NCI-H1092 (cell line): ENCODE measurements at places on chromosomes 3 and 15.

GRCh38 chr15:96309143-96309660, 21.3 kb upstream of the NR2F2 start:
- no peak for DNase-seq

GRCh38 chr15:29571792-29572431, 250.4 kb downstream of the TJP1 start:
- DNase-seq, result no peak

- DNase-seq, result no peak
Observed at GRCh38 chr3:45123581-45124269, 22.5 kb downstream of the CDCP1 start.

- DNase-seq, result no peak
Observed at GRCh38 chr3:160464321-160464720, 14.7 kb upstream of the TRIM59 start.

- DNase-seq, result no peak
Observed at GRCh38 chr3:130374908-130375307, 29.4 kb downstream of the COL6A5 start.

- no peak for DNase-seq
Observed at GRCh38 chr3:177411201-177411600, 213.9 kb upstream of the TBL1XR1 start.

GRCh38 chr3:107963581-107963980, 127.2 kb downstream of the CD47 start:
- DNase-seq, result no peak

- DNase-seq, result no peak
Observed at GRCh38 chr3:148789906-148790305, 37.7 kb upstream of the CPB1 start.

DNA sequence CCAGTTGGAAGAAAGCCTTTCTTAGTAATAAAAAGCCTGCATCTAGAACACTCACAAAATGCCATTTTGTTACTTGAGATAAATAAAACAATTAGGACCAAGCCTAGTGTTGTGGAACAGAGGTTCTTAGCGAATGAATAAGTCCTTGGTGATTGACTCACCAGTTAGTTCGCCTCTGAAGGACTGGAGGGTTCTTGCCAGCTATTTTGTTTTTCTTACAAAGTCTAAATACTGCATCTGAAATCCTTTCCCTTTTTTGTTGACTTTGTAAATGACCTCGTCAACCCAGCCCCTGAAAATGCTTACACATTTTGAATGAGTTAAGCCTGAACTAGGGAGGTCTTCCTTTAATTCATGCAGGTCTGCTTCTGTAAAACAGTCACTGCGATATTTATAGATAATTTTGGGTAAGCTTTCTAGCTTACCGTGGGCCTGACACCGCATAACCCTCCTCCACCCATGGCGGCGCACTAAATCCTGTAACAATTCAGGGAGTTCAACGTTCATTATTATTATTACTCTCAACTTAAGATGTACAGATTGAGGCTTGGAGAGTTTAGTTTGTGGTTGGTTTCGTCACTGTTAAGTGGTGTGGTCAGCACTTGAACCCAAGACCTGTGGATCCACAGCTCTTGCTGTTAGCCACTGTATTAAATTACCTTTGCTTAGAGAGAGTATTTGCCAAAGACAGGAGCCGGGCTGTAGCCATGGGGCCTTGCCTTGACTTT, 45.0 kb upstream of the SACM1L start:
- no peak for DNase-seq

DNA sequence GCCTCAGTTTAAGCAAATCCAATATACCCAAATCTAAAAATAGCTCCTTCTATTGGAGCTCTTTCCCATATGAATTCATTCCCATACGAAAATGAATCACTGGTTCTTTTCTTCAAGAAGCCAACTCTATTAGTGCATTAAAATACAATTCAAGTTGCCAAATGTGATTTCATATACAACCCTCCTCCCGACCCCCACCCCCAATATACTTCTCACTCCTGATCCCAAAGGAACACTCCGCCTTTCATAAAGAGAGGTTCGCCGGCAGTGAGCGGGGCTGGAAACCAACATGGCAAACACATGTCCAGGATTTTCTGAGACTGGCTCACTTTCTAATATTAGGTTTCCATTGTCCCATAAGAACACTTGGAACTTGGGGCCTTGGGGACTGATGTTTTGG, 48.5 kb downstream of the MAGEF1 start:
- DNase-seq, result no peak

GRCh38 chr3:102180280-102180931, 254.4 kb upstream of the ZPLD1 start:
- DNase-seq, result no peak

DNA sequence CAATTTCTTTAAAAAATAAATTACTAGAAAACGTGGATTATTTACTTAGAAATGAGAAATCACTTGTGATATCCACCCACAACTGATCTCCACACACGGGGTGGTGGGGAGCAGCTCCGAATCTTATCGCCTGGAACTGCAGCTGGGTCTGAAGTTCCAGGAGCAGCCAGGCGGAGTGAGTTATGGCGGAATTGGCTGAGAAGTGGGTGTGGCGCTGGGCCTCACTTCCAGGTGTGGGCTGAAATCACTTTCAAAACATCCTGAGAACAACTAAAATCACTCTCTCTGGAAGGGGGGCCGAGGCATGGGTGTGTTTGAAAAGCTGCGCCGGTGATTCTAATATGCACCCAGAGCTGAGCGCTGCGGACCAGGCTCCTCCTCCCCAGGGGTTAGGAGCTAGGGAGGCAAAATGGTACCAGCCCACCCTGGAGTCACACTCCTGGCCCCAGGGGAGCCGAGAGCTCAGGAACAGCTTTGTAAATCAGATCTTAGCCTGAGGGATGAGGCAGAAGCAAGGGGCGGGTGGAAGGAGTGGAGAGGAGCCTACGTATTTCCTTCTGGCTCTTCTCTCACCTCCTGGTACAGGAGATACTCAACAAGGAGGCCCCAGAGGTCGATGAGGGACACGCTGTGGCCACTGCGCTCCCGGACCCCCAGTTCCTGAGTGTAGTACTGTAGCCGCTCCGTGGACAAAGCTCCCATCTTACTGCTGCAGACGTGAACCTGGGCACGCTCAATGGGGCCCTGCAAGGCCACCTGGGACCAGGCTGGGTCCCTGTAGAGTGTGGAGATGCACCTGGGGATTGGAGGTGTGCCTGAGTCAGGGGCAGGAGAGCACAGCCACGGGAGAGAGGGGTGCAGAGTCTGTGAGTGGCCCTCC, 9.6 kb downstream of the PLA2G4F start:
- DNase-seq, result no peak

DNA sequence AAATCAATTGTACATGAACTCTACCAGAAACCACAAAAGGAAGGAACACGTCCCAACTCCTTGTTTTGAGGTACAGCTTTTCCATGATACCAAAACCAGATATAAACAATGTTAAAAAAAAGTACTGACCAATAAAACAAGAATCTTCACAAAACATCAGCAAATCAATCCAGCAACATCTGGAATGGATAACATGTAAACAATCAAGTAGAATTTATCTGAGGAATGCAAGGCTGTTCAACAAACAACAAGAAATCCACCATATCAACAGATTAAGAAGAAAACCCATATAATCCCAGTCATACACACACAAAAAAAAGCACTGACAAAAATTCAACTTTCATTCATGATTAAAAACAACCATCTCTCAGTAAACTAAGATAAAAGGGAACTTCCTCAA, 26.7 kb downstream of the TJP1 start:
- DNase-seq, result no peak

DNA sequence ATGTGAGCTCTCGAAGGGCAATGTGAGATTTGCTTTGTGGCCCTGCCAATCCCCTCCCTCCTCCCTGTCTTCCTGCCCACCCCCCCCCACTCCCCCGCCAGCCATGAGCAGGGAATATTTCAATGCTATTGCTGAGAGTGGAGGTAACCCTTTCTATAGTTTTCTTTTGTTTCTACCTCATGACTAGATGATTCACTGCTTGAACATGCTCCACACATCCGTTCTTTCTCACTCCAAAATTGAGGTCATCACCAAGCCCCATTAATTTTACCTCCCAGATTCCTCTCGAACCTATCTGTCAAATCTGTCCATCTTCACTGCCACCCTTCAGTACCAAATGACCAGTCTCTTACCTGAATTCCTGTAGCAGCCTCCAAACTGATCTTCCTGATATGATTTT, 12.2 kb downstream of the ZNF774 start:
- no peak for DNase-seq

- no peak for DNase-seq
Observed at GRCh38 chr15:90558171-90558573, 28.4 kb downstream of the CRTC3 start.

DNA sequence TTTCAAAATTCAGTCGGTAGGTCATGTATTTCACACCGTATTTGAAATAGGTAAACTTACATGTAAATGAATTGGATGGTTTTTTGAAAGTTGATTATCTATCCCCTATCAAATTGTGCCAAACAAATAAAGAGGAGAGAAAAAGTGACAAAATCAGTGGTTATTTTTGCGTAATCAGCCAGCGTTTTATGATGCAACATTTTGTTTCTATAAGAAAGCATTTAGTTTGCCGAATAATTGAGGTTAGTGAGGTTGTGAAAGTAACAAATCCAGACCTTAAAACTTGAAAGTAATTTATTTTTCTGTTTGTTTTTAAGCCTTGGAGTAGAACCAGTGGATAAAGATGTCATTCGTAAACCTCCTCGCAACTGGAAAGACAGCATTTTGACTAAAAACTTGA, 29.3 kb downstream of the ASTE1 start:
- DNase-seq, result no peak

GRCh38 chr3:9153904-9154619, 95.4 kb downstream of the SRGAP3 start:
- no peak for DNase-seq

GRCh38 chr15:66833371-66833770, 131.3 kb downstream of the SMAD6 start:
- DNase-seq, result no peak

GRCh38 chr3:107734317-107734716, 211.6 kb downstream of the BBX start:
- DNase-seq, result no peak

DNA sequence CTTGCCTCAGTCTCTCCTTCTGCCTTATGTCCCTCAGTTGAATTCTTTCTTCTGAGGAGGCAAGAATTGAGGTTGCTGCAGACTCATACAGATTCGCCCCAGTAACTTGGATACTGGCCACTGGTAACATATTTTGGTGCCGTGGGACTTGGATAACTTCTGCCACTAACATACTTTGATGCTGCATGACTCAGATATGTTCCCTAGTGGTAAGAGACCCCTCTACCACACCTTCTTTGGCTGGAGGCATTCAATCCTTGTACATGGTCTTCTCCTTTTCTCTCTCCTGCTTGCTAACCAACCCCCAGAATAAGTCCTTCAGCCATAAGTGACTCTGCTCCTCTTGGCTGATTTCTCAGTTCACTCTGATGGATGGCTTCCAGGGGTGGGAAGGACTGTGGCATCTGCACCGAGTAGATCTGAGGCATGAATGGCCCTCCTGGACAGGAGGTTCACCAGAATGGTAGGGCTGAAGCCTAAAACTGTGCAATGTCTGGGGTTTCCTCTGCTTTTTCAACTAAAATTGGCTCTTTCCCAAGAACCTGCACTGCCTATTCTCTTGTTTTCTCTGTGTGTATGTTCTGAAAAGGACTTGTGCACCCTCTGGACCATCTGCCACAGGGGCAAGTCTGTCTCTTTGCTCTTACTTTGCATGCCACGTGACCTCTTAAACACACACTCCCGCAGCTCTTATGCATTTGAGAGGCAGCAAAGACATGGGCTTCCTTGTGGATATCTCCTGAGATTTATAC, 55.5 kb upstream of the FSTL1 start:
- no peak for DNase-seq

DNA sequence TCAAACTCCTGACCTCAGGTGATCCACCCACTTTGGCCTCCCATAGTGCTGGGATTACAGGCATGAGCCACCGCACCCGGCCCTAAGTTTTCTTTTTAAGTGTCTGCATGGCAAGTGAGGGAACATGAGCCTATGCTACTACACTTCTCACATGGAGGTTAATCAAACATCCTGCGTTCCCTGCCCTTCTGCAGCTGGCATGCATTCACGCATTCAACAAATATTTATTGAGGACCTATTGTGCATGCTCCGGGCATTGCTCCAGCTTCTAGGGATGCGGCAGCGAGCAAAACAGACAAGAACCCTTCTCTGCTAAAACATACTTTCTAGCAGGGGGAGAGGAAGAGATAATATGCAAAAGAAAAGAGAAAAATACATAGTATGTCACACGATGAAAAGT, 42.6 kb upstream of the ACKR4 start:
- peak; percentile 39 for DNase-seq

DNA sequence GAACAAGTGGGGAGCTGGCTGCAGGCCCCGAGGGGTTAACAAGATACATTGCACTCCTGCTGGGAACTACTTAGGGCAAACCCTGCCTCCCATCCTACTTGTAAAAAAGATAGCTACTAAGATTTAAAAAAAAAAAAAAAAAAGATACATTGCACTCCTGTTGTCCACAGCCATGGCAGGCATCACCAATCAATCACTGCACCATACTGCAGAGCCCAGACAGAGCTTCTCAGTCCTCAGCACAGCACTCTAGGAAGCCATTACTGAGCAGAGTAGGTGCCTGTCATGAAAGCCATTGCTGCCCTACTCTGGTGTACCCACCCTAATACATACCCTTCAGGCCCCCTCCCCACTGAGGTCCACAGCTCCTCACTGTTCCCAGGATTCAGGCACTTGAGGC, 64.8 kb downstream of the RASGRF1 start:
- no peak for DNase-seq

GRCh38 chr15:56244811-56245576, 1.3 kb upstream of the RFX7 start:
- DNase-seq, result no peak

- DNase-seq, result no peak
Observed at GRCh38 chr3:48788544-48789162, 59.0 kb downstream of the PRKAR2A start.

DNA sequence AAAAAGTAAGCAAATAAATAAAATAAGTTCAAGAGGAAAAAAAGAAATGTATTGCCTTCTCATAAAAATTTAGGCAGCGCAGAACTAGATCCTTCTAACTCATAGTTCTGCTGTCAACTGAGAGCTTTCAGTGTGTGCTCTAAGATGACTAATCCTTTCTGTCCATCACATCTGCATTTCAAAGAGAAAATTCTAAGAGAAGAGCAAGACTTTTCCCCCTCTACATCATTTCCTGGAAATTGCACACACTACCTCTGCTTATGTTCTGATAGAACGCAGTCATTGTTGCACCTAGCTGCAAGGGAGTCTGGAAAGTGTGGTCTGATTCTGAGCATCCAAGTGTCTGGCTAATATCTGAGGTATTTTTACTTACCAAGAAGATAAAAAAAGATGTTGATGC, 39.6 kb upstream of the SLCO3A1 start:
- no peak for DNase-seq

GRCh38 chr15:77493324-77493907, 72.7 kb downstream of the HMG20A start:
- DNase-seq, result no peak
